ENCODE measurements at places on chromosomes 5 and 9. TPM values are rescaled to one million over a fixed set of nuclear protein-coding genes. Genes with fewer than 3 reads are reported as not detected.

DNA sequence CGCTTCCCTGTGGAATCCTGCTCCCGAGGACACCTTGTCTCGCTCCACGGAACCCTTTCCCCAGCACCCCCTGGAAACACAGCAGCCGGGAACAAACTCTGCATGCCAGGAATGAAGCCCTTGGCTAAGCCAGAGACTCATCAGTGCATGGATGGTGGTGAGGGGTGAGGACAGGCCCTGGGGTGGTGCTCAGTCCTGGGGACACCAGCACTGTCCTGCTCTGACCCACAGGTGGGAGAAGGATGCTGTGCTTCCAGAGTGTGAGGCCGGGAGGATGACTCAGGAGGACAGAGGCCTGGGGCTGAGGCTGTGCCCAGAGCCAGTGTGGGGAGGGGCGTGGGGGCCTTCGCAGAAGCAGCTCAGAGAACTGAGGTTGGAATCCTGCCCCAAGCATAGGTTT lies 11.2 kb upstream of the EGR1 start:
- no peak for DNase-seq

DNA sequence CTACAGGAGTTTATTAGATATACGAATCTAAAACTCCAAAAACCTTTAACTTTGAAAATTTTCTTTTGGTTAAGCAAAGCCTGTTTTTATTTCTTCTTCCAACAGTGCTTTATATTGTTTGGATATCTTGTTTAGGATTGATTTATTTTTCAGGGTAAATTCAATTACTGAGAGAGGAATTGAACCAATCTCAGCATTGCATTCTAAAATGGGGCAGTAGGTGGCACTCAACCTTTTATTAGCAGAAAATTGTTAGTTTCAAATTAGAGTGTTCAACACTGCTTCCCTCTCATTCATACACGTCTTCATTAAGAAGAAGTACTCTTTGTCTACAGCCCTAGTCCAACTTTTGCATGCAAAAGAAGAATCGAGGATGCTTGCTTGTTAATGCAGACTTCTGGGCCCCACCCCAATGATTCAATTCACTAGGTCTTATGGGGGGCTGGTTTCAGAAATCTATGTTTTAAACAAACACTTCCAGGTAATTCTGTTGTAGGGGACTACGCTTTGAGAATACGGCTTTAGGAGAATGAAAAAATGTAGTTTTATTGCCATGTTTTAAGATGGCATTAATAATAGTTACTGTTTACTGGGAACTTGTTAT lies 26.6 kb downstream of the MRPL22 start:
- peak; percentile 68 for DNase-seq

- no peak for DNase-seq
Measured at GRCh38 chr5:138083702-138084101, at the start of gene WNT8A. TSS of gene WNT8A (plus strand) at chr5:138084033. CDS start at chr5:138084128, 95 bp downstream.

DNA sequence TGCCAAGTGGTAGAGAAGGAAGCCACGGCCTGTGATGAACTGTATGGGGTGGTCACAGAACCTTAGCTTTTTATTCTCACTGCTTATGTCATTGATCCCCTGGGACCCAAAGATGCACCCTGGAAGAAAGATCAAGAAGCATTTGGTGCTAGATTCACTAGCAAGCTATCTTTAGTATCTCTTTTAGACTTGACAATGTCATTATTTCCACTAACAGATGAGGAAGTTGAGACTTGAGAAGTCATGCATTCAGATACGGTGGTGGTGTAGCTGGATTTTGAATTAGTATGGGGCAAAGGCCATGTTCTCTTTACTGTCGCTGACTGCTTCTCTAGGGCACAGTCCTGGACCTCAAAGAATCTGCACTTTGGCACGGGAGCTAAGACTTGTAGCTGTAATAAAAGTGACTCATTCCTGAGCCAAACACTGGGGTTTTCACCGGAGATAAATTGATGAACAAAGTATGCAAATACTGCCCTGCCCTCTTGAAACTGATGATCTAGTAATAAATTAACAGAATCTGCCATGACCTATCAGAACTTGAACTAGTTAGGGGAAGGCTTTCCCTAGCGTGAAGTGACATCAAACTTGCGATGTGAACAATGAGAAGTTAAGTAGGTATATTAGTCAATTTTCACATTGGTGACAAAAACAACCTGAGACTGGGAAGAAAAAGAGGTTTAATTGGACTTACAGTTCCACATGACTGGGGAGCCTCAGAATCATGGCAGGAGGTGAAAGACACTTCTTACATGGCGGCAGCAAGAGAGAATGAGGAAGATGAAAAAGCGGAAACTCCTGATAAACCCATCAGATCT lies 5.4 kb downstream of the GDA start:
- DNase-seq: no peak

GRCh38 chr5:14109041-14109747 lies 33.9 kb upstream of the TRIO start:
- no peak for DNase-seq

DNA sequence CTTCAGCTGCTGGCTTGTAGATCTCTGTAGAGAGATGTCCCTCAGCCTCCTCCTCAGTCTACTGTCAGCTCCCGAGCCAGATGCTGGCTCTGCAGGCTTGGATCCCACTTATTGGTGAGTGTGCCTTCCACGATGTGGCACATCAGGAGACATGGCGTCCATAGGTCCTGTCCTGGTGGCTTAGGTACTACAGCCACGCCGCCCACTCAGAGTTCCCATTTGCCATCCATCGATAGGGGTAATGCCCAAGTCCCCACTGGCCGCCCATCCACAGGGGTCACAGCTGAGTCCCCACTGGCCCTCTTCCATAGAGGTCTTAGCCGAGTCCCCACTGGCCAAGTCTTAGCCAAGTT lies 17.3 kb downstream of the EXOC3 start:
- no peak for DNase-seq

DNA sequence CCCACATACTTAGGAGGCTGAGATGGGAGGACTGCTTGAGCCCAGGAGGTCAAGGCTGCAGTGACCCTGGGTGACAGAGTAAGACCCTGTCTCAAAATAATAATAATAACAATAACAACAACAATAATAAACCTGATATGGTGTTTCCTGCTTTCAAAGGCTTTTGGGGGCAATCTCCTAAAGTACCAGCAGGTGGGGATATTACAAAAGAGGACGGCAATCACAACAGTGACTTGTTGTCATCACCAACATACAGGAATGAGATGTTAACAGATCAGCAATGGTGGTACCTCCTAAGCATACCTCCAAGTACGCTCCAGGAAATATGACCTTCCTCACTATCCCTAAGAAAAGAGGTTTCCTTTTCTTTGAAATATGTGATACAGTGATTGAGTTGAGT lies 91.1 kb upstream of the RNF180 start:
- peak; percentile 56 for DNase-seq

Gene IL3
- total RNA-seq: not detected

Gene NME5
- total RNA-seq: 2.4 TPM

DNA sequence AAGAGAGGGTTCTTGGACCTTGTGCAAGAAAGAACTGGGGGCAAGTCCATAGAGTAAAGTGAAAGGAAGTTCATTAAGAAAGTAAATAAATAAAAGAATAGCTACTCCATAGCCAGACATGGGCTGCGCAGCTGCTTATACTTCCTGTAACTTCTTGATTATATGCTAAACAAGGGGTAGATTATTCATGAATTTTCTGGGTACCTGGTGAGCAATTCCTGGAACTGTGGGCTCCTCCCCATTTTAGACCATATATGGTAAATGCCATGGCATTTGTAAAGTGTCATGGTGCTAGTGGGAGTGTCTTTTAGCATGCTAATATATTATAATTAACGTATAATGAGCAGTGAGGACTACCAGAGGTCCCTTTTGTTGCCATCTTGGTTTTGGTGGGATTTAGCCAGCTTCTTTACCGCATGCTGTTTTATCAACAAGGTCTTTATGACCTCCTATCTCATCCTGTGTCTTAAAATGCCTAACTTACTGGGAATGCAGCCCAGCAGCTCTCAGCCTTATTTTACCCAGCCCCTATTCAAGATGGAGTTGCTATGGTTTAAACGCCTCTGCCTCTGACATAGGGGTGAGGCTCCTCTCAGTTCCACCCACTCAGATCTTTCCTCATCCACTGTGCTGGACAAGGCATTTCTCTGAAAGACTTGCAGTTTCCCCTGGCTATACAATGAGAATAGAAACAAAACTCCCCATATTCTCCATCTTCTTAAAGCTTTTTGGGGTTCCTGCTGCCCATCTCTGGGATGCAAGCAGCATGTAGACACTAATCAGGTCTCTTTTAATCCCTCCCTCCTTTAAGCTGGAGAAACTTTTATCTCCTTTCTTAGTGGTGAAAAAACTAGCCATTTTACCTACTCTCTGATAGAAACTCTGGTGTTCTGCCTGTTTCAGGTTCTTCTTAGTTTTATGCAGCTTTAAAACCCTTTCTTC lies 91.2 kb downstream of the ARRDC3 start:
- no peak for DNase-seq

Gene TYRP1
- total RNA-seq: 0.85 TPM

DNA sequence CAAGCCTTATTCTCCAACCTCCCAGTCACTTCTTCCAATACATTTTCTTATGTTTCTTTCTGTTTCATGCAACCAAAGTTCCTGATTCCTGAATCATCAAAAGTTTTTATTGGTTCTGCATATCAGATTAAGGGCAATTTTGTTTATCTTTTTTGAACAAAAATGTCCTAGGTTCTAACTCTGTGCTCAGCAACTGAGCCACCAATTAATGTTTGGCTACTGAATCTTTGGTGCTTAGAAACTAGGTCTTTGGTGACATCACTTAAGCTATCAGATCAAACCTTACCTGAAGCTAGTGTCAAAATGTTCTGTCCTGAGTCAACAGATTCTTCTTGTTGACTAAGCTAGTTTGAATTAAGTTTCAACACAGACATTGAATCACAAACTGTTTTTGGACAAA lies 56.1 kb downstream of the FGF18 start:
- DNase-seq: no peak

Gene ZNF454
- total RNA-seq: 1.0 TPM

Gene PCDHB10
- total RNA-seq: 0.70 TPM

GRCh38 chr5:133254803-133255202 lies 203.0 kb downstream of the HSPA4 start:
- DNase-seq: no peak

Gene ALG2
- 50.2 TPM for total RNA-seq

GRCh38 chr5:52013523-52013922 lies 630.3 kb downstream of the ISL1 start:
- no peak for DNase-seq

DNA sequence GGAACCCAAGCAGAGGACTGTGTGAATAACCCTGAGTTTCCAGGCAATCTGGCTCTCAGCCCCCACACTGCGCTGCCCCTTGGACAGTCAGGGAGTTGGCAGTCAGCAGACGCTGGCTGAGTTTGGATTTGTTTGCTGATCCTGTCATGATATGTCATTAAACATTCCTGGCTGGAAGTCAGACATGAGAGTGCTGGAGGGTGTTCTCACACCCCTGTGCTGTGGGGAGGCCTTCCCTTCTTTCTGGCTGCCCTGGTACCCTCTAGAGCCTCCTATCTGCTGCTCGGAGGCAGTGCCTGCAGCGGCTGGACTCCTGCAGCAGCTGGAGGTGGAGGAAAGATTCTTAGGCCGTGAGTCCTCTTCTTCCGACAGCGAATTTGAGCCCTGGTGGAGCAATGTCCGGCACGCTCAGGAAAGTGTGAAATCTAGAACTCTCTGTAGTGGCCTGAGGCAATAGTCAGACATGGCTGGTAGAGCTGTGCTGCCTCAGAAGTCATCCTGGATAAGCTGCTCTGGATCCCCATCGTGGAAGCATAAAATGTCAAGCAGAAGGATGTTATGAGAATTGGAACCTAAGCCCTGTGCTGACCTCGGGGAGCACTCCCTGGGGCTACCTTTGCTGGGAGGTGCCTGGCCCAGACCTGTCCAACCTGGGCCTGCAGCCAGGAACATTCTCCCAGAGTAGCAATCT lies 72.0 kb downstream of the PDE8B start:
- no peak for DNase-seq

- DNase-seq: no peak
Measured at GRCh38 chr5:132841305-132841704, 10.9 kb upstream of the SHROOM1 start.

Gene PCDHAC1
- 0.17 TPM for total RNA-seq

DNA sequence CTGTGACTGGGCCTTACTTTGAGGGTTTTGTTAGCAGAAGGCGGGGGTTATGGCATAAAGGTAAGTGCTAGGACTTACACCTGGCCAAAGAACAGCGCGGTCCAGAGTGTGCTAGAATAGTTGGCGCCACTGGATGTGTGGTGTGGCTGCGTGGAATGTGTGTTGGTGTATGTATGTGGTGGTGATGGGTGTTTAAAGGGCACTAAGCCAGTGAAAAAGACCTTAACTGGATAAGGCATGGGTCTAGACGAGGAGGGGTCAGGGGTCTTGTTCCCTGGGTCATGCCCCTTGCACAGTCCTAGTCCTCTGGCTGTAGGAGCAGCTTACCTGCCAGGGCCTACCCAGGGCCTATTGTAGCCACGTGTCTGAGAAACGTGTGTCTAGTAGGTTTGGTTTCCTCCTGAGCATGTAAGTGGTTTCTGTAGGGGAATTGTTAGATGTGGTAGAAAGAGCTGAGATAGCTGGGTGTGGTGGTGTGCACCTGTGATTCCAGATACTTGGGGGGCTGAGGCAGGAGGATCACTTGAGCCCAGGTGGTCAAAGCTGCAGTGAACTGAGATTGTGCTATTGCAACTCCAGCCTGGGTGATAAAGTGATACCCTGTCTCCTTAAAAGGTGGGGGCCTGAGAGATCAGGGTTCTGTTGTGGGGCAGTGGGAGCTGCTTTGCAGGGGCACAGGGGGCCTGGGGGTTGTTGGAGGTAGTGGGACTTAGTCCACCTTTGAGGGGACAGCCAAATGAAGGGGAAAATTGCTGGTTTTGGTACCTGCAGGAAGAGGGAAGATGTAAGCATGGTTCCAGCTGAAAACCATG lies 55.2 kb downstream of the HSPA4 start:
- no peak for DNase-seq

DNA sequence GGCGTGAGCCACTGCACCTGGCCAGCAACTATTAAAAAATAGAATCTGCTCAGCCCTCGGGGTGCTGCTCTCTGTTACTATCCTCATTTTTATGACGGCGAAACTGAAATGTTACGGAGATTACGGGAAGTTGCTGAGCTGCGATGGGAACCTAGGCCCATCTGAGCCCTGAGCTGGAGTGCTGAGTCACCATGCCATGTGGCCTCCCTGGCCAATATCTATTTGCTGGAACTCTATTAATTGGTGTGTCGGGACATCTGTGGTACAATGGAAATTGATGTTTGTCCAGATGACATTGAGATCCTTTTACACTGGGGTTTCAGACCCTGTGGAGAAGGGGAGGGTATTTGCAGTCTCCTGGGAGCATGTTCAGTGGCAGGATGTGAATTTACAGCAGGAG lies 8.1 kb downstream of the PRDM12 start:
- no peak for DNase-seq
